ENCODE measurements at places on chromosomes 5 and 9.

- no peak for DNase-seq
Measured at GRCh38 chr9:131025953-131026858, 17.2 kb downstream of the LAMC3 start.

DNA sequence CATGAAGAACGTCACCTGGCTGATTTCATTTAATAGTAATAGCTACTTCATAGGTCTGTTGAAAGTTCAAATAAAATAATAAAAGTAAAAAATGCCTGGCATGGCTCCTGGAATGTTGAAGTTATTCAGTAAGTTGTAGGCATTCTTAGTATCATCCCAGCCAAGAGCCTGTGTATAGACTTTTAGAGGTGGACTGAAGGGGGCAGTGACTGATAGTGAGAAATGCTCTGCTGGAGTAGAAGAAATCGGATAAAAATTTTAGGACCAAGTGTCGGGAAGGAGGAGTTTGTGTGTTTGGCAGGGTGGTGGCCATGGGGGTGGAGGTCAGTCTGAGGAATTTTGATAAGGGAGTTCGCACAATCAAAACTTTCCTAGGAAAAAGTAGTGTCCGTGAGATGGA is 3.6 kb downstream of the ZFP2 start:
- DNase-seq: no peak

- no peak for DNase-seq
Measured at GRCh38 chr5:146528236-146528635, 12.2 kb upstream of the GPR151 start.

GRCh38 chr9:107345327-107345726 is 62.2 kb downstream of the RAD23B start:
- no peak for DNase-seq

DNA sequence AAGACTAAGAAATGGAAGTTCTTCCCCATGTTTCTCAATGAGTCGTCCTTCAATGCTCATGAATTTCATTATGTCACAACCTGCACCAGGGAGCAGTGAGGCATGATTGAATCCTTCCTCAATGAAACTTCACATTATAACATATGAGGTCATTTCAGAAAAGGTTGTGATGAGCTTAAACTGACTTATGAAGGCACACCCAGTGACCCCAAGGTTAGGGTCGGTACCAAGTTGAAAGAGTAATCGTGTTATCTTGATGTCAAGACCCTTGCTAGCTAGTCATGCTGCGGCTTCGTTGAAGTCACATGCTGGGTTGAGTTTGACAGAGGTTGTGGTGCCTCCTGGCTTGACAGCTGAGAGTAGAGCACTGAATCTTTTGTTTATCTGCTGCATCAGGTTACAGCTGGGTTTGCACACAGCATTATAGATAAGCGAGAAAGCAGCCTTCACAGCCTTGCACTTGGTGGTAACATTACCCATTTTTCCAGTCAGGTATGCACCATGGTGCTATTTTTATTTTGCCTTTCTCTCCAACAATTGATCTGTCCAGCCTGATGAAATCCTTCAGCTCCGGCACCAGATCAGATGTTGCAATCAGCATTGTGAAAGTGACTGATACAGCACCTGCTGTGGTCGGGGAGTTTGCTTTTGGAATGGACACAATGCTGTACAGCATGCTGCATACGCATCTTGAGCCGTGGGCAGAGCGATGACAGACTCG is 133.2 kb downstream of the ERCC6L2 start:
- no peak for DNase-seq

- no peak for DNase-seq
Measured at GRCh38 chr9:19173598-19174125, 46.4 kb upstream of the PLIN2 start.

DNA sequence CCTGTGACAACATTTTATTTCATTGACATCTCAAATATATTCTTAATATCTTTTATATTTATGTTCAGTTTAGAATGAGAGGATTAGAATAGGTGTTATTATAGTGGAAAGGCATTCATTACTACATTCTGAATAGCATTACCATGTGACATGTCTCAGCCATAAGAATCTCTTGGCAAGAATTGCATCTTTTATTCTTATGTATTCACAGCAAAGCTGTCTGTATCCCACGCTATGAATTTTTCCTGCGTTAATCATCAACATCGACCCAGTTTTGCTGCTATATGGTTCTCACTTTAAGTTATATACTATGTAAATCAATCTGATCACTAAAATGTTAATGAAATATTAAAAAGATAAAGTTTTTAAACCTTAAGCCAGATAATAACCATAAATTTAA is 248.6 kb downstream of the TMEM232 start:
- no peak for DNase-seq

DNA sequence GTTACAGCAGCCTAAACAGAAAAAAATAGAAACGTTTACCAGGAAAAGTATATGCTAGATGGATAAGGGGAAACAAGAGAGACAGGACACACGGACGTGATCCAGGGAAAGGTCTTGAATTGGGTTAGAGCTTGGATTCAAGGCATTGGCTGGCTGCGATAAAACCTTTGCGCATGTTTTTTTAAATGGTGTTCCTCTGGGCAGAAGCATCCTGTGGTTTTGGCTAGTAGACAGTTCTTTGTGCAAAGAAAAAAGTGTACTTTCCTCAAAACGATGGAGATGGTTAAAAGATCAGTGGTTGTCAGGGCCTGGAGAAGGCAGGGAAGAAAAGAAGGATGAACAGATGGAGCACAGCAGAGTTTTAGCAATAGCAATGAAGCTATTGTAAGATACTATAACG is 37.5 kb upstream of the LIFR start:
- no peak for DNase-seq

GRCh38 chr9:89436963-89437625 is 60.8 kb downstream of the SEMA4D start:
- no peak for DNase-seq

GRCh38 chr5:95163079-95163478 is 121.8 kb downstream of the MCTP1 start:
- DNase-seq: no peak

- no peak for DNase-seq
Measured at GRCh38 chr9:86697213-86697612, 250.1 kb downstream of the GAS1 start.

GRCh38 chr9:79013715-79014610 is 557.8 kb upstream of the TLE4 start:
- DNase-seq: no peak

GRCh38 chr9:21853414-21853813 is 51.0 kb downstream of the MTAP start:
- DNase-seq: no peak

DNA sequence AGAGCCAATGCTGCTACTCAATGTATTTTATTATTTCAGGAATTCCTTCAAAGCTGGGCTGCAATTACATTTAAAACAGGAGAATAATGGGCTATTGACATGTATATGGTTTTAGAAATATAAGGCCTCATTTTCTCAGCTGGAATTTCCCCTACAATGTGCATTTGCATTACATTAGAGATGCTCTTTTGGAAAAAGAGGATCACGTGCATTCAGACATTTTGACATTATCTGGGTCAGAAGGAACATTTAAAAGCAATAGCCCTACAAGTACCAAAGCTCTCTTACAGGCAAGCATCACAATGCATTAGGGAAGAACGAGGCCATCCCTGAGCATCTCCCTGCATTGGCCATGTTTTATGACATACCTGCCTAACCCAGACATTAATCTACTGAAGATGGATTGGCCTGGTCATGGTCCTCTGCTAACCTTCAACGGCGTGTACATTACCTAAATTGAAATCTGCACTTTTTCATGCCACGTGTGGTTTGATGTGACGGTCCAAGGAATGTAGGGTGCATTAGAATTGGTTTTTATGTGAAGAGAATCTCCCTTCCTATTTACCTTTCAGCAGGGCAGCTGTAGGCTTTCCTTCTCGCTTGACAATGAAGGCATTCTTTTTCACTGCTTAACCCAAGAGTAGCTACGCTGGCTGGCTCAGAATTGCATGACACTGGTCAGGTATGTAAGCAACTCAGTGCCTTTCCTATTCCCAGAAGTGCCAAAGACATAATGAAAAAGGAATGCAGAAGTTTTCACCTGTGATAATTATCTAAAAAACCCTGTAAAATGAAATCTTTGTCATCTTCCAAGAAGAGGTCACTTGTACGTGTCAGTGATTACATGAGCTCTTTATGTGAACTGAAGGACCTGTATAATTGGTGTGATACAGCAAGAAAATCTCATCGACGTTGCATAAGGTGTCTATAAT is 212.3 kb upstream of the MPDZ start:
- no peak for DNase-seq

GRCh38 chr5:132263548-132264261 is 6.2 kb downstream of the PDLIM4 start:
- DNase-seq: no peak

GRCh38 chr5:61678966-61679365 is 346.9 kb downstream of the ZSWIM6 start:
- no peak for DNase-seq

DNA sequence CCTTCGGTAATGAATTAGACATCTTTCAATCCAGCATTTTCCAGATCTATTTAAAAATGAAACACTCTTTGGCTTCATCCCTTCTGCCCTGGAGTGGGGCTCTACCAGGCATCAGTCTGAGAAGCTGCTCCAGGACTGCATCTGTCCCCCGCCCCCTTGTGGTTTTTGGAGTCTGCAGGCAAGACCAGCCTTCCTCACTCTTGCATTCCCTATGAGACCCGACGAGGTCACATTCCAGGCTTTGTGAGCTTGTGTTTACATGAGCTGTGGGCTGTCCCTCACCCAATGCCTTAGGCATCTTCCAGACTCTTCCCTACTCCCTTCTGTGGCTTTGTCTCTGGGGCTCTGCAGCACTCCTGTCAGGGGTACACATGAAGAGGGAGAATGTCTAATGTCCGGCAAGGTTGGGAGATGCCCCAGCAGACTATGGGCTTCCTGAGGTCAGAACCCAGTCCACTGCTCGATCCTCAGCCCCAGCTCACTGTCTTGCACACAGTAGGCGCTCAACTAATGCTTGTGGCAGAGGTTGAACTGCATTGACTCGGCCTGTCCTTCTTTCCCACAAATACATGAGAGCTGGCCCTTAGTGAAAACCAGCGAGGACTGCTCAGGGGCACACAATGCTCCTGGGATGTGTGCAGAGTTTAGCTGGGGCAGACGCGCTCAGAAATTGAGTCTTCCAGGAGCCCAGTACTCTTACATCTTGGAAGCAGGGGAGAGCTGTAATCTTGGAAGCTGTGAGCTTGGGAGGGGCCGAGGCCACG is 11.7 kb upstream of the GADD45G start:
- no peak for DNase-seq

DNA sequence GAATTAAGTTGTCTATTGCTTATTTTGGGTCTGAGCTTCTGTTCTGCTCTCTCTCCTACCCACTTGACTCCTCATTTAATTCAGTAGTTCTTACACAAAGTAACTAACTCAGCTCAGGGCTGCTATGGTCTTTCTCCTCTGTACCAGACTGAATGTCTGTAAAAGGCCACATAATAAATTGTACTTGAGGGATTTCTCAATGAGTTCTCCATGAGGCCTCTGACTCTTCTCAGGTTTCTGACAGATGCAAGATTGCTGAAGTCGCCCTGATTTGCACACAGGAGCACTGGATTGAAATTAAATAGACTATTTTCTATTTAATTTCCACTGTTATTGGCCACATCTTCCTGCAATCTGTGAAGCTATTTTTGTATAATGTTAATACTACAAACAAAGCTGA is 2.9 kb downstream of the IQGAP2 start:
- DNase-seq: no peak

DNA sequence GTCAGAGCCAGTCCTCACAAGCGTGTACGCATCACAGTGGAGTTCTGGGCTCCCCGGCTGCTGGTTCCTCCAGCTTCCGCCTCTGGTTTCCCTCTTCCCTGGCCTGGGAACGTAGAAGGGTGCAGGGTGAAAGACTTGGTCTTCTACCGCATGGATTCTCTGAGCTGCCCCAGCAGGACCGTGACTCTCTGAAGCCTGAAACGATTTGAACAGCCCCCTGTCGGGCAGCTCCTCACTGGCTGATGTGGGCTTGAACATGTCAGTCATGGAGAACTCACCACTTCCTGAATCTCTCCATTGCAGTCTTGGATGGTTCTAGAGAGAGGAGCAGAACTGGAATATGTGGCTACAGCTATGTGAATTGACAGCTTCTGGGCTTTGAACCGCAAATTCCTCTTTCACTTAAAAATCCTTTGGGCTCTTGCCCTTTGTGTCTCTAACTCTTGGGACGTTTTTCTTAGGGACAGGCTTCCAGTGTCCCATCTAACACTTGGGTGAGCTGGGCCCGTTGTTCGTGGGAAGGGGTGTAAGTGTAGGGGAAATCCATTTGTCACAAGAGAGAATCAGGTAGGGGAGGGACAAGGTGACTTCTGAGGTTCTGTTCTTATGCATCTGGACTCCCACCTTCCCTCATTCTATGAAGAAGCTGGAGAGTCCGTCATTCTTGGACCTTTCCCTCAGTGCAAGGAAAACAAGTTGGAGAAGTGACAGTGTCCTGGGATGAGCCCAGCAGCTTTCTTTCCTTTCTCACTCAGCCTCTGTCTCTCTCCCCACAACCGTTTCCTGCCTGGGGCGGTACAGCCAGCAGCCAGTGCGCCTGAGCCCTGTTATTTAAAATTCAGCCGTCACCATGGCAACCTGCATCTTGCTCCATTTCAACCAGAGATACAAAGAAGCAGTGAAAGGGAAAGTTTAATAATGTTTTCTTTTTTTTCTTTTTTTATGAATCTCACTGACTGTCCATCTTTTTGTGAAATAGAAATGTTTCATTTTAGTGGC is 84.7 kb downstream of the PTTG1 start:
- DNase-seq: no peak

DNA sequence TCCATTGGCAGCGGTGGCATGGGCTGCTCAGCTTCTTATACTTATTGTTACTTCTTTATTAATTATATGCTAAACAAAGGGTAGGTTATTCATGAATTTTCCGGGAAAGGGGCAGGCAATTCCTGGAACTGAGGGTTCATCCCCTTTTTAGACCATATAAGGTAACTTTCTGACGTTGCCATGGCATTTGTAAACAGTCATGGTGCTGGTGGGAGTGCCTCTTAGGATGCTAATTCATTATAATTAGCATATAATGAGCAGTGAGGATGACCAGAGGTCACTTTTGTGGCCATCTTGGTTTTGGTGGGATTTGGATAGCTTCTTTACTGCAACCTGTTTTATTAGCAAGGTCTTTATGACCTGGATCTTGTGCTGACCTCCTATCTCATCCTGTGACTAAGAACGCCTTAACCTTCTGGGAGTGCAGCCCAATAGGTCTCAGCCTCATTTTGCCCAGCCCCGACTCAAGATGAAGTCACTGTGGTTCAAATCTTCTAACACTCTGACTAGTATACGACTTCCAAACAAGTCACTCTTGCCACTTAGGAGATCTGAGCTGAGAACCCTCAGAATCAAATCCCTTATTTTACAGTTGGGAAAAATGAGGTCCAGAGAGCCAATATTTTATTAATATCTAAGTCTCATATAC is 237.5 kb downstream of the TRIM32 start:
- no peak for DNase-seq

- no peak for DNase-seq
Measured at GRCh38 chr9:115690786-115691496, 462.6 kb upstream of the PAPPA start.

All from cerebellar nuclear complex (tissue), 1 donor.